ENCODE measurements at places on chromosomes 12 and 14.

GRCh38 chr12:69252033-69252432 lies 12.7 kb downstream of the CPSF6 start:
- H3K4me1 ChIP-seq, result no peaks in the 10 kb centered on the region
- H3K27me3 ChIP-seq, result no peaks in the 10 kb centered on the region
- H3K36me3 ChIP-seq, result peaks cover 29% of the 10 kb centered on the region
- no peak for DNase-seq

DNA sequence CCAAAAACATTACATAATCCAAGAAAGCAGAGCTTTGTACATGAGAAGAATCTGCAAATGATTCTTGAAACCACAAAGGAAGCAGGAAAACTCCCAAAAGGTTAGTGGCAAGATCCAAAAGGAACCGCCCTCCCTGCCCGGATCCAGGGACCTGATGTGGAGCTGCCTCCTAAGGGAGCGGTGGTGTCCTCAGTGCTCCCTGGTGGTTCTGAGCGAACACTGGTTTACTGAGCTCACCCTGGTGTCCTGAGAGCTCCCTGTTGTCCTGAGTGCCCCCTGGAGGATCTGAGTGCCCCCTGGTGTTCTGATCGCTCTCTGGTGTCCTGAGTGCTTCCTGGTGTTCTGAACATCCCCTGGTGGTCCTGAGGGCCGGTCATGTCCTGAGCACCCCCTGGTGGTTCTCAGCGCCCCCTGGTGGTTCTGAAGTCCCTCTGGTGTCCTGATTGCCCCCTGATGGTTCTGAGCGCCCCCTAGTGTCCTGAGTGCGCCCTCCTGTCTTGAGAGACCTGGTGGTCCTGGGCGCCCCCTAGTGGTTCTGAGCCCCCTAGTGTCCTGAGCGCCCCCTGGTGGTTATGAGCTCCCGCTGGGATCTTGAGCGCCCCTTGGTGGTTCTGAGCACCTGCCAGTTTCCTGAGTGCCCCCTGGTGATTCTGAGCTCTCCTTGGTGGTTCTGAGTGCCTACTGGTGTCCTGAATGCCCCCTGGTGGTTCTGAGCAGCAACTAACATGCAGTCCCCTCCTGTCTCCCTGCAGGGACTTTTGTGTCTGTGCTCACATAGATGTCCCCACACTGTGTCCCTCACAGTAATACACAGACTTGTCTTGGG lies 891.1 kb downstream of the TMEM121 start:
- H3K4me1 ChIP-seq, result no peaks in the 10 kb centered on the region
- no peaks in the 10 kb centered on the region for H3K36me3 ChIP-seq
- no peak overlapping the region for H3K27ac ChIP-seq
- no peak overlapping the region for H3K4me3 ChIP-seq
- peaks cover 6% of the 10 kb centered on the region for H3K27me3 ChIP-seq

DNA sequence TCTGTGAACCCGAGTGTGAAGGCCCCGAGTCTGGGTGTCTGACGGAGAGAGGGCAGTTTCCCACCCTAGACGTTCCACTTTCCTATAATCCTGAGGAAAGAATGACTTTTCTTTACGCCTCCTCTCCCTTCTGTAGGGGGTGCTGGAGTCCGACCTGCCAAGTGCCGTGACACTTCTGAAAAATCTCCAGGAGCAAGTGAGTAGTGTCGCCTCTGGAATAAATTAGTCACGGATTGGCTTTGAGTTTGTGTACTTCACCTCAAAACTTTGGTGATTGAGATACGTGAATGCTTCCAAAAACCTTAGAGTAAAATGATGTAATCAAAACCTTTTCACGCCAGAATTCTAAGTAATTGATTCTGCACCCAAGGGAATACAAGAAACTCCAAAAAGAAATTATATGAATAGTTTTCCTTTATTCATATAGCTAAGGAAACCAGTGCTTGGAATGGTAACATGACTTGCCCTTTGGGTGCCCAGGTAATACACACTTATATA lies 452 bp downstream of the NGDN start:
- H3K4me3 ChIP-seq, result peak overlapping the region; percentile 94
- no peaks in the 10 kb centered on the region for H3K27me3 ChIP-seq
- H3K27ac ChIP-seq, result peak overlapping the region; percentile 88
- DNase-seq, result no peak
- H3K4me1 ChIP-seq, result peaks cover 7% of the 10 kb centered on the region

- H3K4me3 ChIP-seq, result peak overlapping the region; percentile 46
- no peaks in the 10 kb centered on the region for H3K27me3 ChIP-seq
- H3K36me3 ChIP-seq, result no peaks in the 10 kb centered on the region
Observed at GRCh38 chr12:47828976-47829482, 9.3 kb upstream of the HDAC7 start.

- no peaks in the 10 kb centered on the region for H3K27me3 ChIP-seq
- H3K27ac ChIP-seq, result no peak overlapping the region
Observed at GRCh38 chr12:63968673-63969072, 124.2 kb downstream of the SRGAP1 start.

GRCh38 chr12:20264608-20265114 lies 103.7 kb upstream of the PDE3A start:
- no peaks in the 10 kb centered on the region for H3K36me3 ChIP-seq
- no peak overlapping the region for H3K4me3 ChIP-seq
- no peaks in the 10 kb centered on the region for H3K4me1 ChIP-seq

- no peak for DNase-seq
- H3K27ac ChIP-seq, result peak overlapping the region; percentile 7
- peak overlapping the region; percentile 56 for H3K4me3 ChIP-seq
- H3K4me1 ChIP-seq, result peaks cover 5% of the 10 kb centered on the region
Observed at GRCh38 chr12:31317471-31318395, 8.2 kb downstream of the SINHCAF start.

DNA sequence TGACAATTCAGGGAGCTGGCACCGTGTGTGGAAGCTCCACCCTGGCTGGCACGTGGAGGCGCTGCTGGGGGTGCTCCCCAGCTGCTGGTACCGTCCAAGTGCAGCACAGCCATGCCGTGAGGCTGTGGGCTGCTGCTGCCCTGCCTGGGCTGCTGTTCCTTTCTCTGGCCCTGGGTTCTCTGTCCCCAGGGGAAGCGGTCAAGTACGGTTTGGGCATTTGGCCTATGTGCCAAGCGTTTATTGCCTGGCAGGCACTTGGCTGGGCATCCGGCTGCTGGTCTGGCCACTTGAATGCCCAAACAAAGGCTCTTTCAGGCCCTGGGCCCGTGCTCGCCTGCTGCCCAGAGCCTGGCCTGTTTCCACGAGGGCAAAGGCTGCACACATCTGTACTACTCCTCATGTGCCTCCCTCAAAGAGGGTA lies 39.6 kb downstream of the RHOF start:
- H3K36me3 ChIP-seq, result no peaks in the 10 kb centered on the region
- H3K27me3 ChIP-seq, result no peaks in the 10 kb centered on the region
- no peaks in the 10 kb centered on the region for H3K4me1 ChIP-seq
- no peak overlapping the region for H3K27ac ChIP-seq

GRCh38 chr14:21231020-21231652 lies 38.1 kb downstream of the HNRNPC start:
- H3K27me3 ChIP-seq, result no peaks in the 10 kb centered on the region
- peaks cover 32% of the 10 kb centered on the region for H3K36me3 ChIP-seq
- H3K27ac ChIP-seq, result no peak overlapping the region

GRCh38 chr14:71472356-71473340 lies 459.6 kb upstream of the RGS6 start:
- DNase-seq, result no peak
- H3K27me3 ChIP-seq, result no peaks in the 10 kb centered on the region
- no peak overlapping the region for H3K27ac ChIP-seq
- peaks cover 19% of the 10 kb centered on the region for H3K4me1 ChIP-seq
- no peaks in the 10 kb centered on the region for H3K36me3 ChIP-seq

- no peaks in the 10 kb centered on the region for H3K27me3 ChIP-seq
- no peaks in the 10 kb centered on the region for H3K4me1 ChIP-seq
- H3K27ac ChIP-seq, result no peak overlapping the region
- no peaks in the 10 kb centered on the region for H3K36me3 ChIP-seq
Observed at GRCh38 chr12:14171106-14171505, 189.7 kb upstream of the GRIN2B start.

GRCh38 chr14:80770114-80770908 lies 171.2 kb downstream of the CEP128 start:
- H3K27ac ChIP-seq, result no peak overlapping the region
- H3K4me3 ChIP-seq, result no peak overlapping the region
- H3K36me3 ChIP-seq, result no peaks in the 10 kb centered on the region
- no peaks in the 10 kb centered on the region for H3K27me3 ChIP-seq
- peaks cover 4% of the 10 kb centered on the region for H3K4me1 ChIP-seq
- DNase-seq, result no peak

DNA sequence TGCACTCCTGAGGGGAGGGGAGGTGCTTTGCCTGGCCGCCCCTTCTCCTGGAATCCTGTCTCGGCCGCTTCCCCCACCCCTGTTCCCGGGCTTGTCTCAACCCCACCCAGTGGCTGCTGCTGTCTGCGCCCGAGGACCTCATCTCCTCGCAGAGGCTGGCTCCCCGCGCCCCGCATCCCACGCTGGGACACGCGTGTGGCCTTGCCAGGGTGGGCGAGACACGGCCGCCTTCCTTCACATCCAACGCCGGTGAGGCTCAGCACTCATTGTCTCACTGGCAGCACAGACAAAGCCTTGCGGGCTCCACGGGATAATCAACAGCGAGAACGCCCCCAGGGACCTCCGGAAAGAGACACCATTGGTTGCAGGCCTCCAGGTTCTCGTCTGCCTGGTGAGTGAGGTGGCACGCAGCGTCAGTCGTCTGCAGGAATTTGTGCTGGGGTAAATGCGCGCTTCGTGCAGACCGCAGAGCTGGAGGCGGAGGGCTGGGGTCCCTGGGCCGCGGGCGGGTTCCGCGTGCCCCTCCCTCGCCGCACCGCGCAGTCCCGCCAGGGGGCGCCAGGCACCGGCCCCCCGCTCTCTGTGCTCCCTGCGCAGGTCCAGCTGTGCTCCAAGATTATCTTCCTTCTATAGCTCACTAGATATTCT lies 26.8 kb downstream of the CCDC177 start:
- H3K27ac ChIP-seq, result no peak overlapping the region
- H3K4me3 ChIP-seq, result peak overlapping the region; percentile 40
- H3K36me3 ChIP-seq, result no peaks in the 10 kb centered on the region
- no peaks in the 10 kb centered on the region for H3K27me3 ChIP-seq

DNA sequence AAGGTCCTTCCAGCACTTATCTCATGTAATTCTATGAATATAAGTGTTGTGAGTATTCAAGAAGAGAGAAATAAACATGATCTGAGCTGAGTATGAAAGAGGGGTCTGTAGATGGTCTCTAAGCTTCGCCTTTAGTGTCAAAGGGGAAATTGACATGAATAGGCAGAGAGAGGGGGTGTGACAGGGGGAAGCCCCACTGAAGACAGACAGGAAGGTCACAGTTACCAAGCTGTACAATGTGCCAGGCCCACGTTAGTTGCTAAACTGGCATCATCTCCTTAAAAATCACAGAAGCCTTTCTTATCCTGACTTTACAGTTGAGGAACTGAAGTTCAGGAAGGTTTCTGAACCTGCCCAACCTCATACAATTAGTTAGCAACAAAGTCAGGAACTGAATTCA lies 7.6 kb downstream of the ARHGEF40 start:
- no peak overlapping the region for H3K4me3 ChIP-seq
- H3K27me3 ChIP-seq, result no peaks in the 10 kb centered on the region
- DNase-seq, result no peak
- no peak overlapping the region for H3K27ac ChIP-seq

DNA sequence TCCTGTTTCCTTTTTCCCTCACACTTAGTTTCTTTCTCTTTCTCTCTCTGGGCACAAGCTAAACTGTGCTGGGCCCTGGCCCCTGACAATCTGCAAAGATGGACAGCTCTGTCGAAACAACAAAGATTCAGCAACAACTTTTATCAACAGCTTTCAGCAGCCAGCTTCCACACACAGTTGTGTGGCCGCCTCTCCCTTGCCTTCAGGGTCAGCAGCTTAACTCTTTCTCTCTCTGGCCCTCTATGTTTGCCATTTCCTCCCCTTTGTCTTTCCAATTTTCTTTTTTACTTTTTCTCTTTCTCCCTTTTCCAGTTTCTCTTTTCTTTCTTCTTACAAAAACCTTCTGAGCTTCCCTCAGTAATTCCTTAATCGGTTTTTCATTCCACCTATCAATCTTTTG lies 43.3 kb downstream of the IQSEC3 start:
- H3K4me1 ChIP-seq, result no peaks in the 10 kb centered on the region
- H3K36me3 ChIP-seq, result no peaks in the 10 kb centered on the region
- no peak for DNase-seq
- H3K27me3 ChIP-seq, result peaks cover 36% of the 10 kb centered on the region
- H3K27ac ChIP-seq, result no peak overlapping the region

- no peaks in the 10 kb centered on the region for H3K27me3 ChIP-seq
- DNase-seq, result no peak
- H3K4me3 ChIP-seq, result no peak overlapping the region
- no peaks in the 10 kb centered on the region for H3K4me1 ChIP-seq
- H3K36me3 ChIP-seq, result no peaks in the 10 kb centered on the region
Observed at GRCh38 chr14:82422230-82422629, 888.6 kb upstream of the SEL1L start.

DNA sequence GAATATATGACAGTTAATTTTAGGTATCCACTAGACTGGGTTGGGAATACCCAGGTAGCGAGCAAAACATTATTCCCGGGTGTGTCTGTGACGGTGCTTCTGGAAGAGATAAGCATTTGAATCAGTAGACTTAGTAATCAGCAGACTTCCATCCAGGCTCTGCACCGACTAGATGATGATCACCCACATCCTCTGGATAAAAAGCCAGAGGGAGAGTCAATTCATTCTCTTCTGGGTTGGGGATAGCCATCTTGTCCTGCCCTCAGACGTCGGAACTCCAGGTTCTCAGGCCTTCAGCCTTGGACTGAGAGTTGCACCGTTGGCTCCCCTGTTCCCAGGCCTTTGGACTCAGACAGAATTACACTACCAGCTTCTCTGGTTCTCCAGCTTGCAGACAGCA lies 168.0 kb downstream of the PHLDA1 start:
- peak overlapping the region; percentile 59 for H3K27ac ChIP-seq
- no peak for DNase-seq
- peaks cover 45% of the 10 kb centered on the region for H3K4me1 ChIP-seq
- no peaks in the 10 kb centered on the region for H3K27me3 ChIP-seq
- H3K36me3 ChIP-seq, result no peaks in the 10 kb centered on the region
- no peak overlapping the region for H3K4me3 ChIP-seq

- H3K4me3 ChIP-seq, result no peak overlapping the region
- no peak for DNase-seq
- no peak overlapping the region for H3K27ac ChIP-seq
- H3K27me3 ChIP-seq, result no peaks in the 10 kb centered on the region
- H3K4me1 ChIP-seq, result no peaks in the 10 kb centered on the region
- H3K36me3 ChIP-seq, result no peaks in the 10 kb centered on the region
Observed at GRCh38 chr12:128662101-128662500, 161.7 kb downstream of the SLC15A4 start.

- no peak overlapping the region for H3K4me3 ChIP-seq
- no peak for DNase-seq
- no peaks in the 10 kb centered on the region for H3K27me3 ChIP-seq
- H3K27ac ChIP-seq, result peak overlapping the region; percentile 77
- peaks cover 21% of the 10 kb centered on the region for H3K4me1 ChIP-seq
- no peaks in the 10 kb centered on the region for H3K36me3 ChIP-seq
Observed at GRCh38 chr12:120242275-120242799, 23.2 kb downstream of the PXN start.

GRCh38 chr12:92288561-92288960 lies 142.9 kb upstream of the BTG1 start:
- no peak for DNase-seq
- H3K36me3 ChIP-seq, result no peaks in the 10 kb centered on the region

DNA sequence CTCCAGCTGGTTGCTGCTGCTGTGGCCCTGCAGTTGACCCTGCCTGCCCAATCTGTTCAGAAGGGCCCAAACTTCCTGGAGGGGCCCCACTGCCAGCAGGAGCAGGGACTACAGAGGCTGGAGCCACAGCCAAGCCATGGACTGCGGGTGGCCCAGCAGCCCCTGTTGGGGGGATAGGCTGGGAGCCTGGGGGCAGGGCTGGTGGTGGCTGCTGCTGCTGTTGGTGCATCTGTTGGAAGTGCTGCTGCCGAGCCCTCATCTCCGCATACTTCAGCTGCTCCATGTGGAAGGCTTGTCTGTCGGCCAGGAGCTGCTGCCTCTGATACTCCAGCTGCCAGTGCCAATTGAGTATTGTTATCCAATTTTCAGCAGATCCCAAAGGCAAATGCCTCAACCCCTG lies 7.2 kb downstream of the MYL6 start:
- peaks cover 22% of the 10 kb centered on the region for H3K4me1 ChIP-seq
- no peak overlapping the region for H3K4me3 ChIP-seq
- DNase-seq, result no peak
- no peak overlapping the region for H3K27ac ChIP-seq

Data from esophagus squamous epithelium (tissue), 5 donors.